Fibroblast of skin of abdomen (primary cell): ENCODE measurements at places on chromosomes 4 and X.
A peak's percentile ranks its signal among the peaks of the same experiment; 100 is the strongest.

DNA sequence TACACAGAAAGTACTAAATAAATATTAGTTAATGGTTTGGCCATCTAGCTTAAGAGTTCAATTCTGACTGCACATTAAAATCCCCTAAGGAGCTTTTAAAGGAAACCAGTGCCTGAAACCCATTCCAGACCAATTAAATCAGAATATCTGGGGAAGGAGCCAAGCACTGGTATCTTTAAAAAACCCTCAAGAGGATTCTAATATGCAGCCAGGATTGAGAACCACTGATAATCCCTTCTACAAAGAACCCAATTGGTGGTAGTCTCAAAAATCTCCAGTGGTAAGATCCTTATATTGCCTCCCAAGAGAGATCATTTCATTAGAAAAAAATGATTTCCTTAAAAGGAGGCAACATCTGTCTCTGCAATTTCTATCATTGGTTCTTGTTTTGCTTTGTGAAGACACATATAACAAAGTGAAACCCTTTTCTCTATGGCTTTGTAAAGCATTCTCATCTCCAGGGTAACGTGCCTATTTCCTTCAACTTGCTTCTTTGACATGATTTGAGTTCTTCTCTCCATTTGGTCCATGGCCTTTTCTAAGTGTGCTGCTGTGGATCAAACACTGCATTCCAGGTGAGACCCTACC is 3.5 kb downstream of the GPR34 start:
- peak; percentile 72 for DNase-seq

DNA sequence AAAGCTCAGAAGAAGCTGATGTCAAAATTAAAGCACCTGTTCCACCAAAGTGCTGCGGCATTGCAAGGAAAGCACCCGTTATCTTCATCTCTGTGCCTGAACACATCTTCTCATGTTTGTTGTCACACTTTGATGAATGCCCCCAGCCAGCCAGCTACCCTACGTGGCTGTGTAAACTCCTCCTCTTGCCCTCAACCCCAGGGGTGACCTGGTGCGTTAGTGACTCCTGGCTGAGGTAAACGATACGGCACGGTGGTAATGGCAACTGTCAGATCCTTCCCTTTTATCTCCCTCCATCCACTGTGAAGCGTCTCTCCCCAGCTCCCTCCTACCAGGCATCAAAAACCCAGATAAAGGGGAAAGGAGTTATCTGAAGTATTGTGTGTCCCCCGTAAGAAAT is 90.6 kb upstream of the WWC2 start:
- DNase-seq, result no peak

DNA sequence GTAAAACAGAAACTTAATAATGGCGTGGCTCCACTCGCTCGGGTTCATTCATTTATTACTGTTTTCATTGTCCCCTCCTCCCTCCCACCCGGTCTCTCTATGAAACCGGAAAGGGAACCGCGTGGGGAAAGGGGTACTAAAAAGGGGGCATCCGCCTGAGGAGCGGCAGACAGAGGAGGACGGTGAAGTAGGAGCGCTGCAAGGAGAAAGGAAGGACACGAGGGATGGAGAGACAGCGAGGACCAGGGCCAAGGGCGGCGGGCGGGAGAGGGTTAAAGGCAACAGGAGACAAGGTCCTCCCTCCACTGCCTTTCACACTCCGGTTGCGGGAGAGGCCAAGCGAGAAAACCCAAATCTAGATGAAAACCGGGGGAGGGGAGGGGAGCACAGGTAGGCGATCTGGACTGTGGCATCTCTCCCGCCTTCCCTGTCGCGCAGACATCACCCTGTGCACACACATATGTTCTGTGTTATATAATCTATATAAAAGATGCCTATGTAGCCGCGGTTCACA is 829 bp downstream of the ELOVL6 start:
- peak; percentile 48 for DNase-seq

DNA sequence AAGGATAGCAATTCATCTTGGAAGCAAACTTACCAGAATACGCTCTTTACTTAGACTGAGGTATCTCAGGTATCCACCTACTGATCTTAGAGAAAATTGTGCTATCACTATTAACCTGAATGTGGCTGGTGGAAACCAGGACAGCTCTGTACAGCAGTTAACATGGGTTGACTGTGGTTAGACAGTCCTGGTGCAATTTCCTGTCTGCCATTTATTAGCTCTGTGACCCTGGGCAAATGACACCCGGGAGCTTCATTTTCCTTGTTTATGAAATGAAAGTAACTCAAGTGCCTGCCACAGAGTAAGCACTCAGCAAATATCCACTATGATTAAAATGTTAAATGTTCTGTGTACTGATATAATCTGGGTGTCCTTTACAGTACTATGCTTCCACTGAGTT is 60.0 kb downstream of the SMC1A start:
- no peak for DNase-seq

- no peak for DNase-seq
These were observed 33.4 kb downstream of the ZCCHC12 start for GRCh38 chrX:118857006-118857405.

GRCh38 chrX:16601885-16602284 is 48.1 kb upstream of the S100G start:
- no peak for DNase-seq

- DNase-seq, result no peak
These were observed 124.2 kb upstream of the MSX1 start for GRCh38 chr4:4735136-4735750.

GRCh38 chr4:40251366-40251765 is 54.5 kb downstream of the RHOH start:
- peak; percentile 41 for DNase-seq

- DNase-seq, result no peak
These were observed 7.6 kb downstream of the ETDB start for GRCh38 chrX:135112743-135113142.

- peak; percentile 52 for DNase-seq
These were observed 144.6 kb upstream of the EDNRA start for GRCh38 chr4:147336252-147336651.

DNA sequence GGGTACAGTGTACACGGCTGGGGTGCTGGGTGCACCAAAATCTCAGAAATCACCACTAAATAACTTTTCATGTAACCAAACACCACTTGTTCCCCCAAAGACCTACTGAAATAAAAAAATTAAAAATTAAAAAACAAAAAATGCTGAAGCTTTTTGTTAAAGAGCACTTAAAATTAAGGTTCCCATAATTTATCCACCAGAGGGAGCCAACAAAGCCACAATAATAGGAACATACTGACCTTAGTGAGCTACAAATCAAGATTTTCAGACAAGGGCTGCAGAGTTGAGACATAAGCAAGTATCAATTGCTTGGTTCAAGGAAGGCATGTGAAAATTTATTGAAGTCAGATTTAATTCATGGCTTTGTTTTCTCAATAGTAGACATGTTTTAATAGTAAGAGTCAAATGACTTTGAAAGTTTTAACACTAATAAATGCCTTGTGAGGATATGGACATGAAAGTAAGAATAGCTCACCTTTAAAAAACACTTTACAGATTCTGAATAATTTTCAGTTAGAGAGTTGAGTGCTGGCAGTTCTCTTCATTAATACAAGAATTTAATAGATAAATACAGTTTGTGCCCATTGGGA is 43.0 kb upstream of the SCOC start:
- peak; percentile 38 for DNase-seq

- peak; percentile 29 for DNase-seq
These were observed 52.4 kb downstream of the KLHL5 start for GRCh38 chr4:39114436-39114835.

DNA sequence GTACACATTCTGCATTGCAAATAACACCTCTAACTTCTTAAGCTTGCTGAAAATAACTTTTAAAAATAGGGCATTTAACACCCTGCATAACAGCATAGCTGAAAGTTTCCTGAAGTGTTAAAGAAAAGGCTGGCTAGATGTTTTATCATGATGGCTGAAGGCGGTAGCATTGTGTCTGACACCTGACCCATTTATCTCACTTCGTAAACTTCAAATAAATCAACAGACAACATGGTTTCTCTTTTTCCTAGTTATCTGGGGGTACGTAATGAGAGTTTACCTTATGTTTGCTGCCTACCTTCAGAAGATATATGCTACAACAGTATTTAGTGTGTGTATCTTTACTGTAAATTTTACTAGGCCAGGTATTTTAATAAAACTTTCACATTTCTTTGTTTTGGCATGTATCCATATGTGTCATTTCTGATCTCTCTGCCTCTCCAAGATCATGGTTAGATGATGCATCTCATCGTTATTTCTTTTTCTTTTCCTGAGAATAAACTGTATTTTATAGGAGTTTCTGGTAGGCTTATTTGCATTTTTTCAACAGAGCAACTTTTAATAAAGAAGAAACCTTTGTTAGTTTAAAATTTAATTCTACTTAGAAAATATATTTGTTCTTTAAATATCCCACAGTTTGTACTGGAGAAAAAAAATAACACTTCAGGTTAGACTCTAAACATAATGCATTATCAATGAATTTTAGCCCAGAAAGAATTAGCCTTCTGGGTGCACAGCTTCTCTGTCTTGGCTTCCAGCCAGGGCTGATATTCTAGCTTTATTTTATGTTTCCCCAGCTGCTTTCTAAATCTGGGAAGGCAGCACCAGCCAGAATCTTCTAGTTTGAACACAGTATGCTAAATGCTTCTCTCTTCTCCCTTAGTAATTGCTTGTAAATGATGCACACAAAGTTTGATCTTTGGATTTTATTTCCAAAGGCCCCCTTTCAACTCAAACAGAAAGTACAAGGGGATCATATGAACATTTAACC is 2.9 kb downstream of the NDST4 start:
- no peak for DNase-seq

GRCh38 chr4:42618023-42618422 is 38.9 kb downstream of the ATP8A1 start:
- DNase-seq, result no peak

GRCh38 chrX:50211510-50211909 is 6.9 kb downstream of the CCNB3 start:
- DNase-seq, result peak; percentile 1

GRCh38 chrX:49915361-49916222 is 6.8 kb upstream of the CLCN5 start:
- DNase-seq, result peak; percentile 46

GRCh38 chrX:37638047-37638446 is 47.5 kb upstream of the XK start:
- no peak for DNase-seq

DNA sequence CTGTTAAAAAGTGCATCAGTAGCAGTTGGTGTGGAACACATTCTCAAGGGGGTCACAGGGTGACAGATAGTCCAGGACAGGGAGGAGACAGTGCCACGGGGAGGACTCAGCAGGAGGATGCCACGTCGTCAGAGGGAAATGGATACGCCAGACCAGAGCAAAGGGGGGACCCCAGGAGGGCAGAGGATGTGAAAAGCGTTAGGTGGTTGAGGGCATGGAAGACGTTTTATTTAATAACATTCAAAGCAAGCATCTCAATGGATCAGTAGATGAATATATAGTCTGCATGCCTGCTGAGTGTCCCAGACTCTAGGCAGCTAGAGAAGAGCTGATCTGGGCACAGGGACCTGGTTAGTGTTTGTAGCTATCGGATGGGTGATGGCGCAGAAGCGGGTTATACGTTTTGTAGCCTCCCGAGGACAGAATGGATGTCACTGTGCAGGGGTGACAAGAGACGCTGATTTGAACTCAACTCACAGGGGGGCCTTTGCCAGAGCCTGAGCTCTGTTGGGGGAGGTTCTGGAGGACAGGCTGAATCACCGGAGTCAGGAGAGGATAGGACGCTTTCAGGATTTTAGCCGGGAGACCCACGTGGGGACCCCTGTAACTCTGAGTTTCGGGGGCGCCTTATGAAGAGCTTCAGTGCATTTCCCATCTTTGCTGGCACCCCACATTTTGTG is 81.3 kb downstream of the STOX2 start:
- no peak for DNase-seq

GRCh38 chr4:1109898-1110506 is 3.4 kb downstream of the RNF212 start:
- DNase-seq, result no peak

DNA sequence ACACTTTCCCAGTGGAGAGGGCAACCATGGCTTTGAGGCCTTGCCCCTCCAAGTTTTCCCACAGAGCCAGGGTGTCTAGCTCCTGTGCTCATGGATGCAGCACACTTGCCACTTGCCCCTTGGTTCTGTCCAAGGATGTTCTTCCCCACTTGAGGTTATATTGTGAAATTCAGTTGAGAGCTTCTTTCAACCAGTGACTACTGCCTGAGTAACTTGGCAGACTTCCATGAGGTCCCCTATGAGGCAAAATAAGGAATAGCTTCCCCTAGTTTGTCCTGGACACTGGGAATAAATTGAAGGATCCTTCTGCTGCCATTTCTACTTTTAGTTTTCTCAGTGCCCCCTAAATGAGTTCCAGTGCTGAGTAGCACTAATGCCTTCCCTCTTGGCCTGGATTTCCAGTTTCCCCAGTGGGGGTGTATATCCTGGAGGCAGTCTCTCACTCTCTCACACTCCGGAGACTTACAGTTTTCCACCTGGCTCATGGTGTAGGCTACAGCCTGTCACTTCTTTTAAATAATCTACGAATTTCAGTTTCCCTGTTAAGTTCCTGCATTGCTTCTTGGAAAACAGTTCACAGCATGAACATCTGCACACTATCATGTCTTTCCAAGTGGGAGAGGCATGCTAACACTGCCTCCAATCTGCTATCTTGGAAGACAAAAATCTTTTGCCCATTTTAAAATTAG is 36.4 kb upstream of the ADH4 start:
- DNase-seq, result peak; percentile 72

DNA sequence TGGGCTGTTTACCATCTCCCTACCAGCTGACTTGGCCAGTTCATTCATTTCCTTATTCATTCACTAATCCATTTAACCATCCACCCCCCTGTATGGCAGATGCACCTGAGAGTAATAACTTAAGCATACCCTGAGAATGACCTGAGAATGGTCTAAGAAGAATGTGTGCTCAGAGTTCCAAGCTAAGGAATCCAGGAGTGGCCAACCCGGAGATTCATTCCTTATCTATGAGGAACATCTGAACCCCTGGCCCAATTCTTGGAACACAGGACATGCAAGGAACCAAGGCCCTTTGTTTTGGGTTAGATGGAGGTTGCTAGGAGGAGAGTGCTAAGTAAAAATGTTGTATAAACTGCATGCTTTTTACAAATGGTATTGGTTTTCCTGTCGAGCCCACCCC is 13.5 kb upstream of the STARD8 start:
- DNase-seq, result no peak

- peak; percentile 2 for DNase-seq
These were observed 1597.1 kb downstream of the ADGRL3 start for GRCh38 chr4:62797221-62797620.

DNA sequence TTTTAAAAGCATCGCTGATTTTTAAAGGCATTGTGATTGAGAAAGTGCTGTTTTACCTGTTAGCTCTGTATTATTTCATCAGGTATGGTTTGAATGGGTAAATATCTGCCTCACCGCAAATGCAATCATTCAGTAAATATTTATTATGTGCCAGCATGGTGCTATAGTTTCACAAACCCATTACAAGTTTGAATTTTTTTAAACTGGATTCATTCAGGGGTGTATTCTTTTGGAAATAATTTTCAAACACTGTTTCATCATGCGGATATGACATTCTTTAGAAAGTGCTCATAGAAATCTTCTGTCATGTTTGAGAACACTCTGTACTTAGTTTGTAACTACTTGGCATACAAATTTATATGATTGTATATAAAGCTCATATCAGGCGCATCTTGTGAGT is 37.2 kb downstream of the LIMCH1 start:
- no peak for DNase-seq

GRCh38 chrX:34563804-34564203 is 93.3 kb downstream of the TMEM47 start:
- no peak for DNase-seq
